IMR-90 (cell line): ENCODE measurements at places on chromosomes 7 and 10. TPM values are rescaled to one million over a fixed set of nuclear protein-coding genes. Genes with fewer than 3 reads are reported as not detected.

Gene UTF1
- not detected in 2 replicates for polyA plus RNA-seq

Gene PNLIPRP1
- polyA plus RNA-seq, result not detected in 2 replicates

Gene UCN3
- polyA plus RNA-seq, result not detected in 2 replicates

Gene THSD7A
- 0.02 and 0.04 TPM in 2 replicates for polyA plus RNA-seq

Gene PAPSS2
- polyA plus RNA-seq, result 51.1 and 63.3 TPM in 2 replicates

DNA sequence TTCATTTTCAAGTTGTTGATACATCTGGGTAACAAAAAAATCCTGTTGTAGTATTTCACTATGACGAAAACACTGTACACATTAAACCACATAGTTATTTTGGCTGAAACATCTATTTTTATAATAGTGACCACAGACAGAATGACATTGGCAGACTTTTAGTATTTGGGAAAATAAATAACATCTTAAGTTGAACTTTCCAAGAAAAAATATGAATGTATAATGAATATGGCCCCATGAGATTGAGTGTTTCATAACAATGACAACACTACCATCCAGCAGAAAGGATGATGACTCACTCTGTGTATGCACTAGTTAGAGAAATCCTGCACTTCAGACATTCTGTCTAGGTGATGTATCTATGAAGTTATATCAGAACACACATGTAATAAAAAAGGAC, 118.1 kb downstream of the SEMA3D start:
- no peaks in the 10 kb centered on the region for H3K36me3 ChIP-seq
- no peak overlapping the region for H3K4me3 ChIP-seq
- no peak overlapping the region for H3K27ac ChIP-seq
- H3K27me3 ChIP-seq, result no peaks in the 10 kb centered on the region
- H3K4me1 ChIP-seq, result peaks cover 10% of the 10 kb centered on the region
- peak; percentile 83 for DNase-seq

- no peak overlapping the region for H3K27ac ChIP-seq
- DNase-seq, result no peak
- H3K4me1 ChIP-seq, result no peaks in the 10 kb centered on the region
- H3K36me3 ChIP-seq, result peaks cover 24% of the 10 kb centered on the region
These were observed 79.1 kb downstream of the LARP4B start for GRCh38 chr10:852386-852785.

GRCh38 chr10:44312401-44312800, 72.5 kb downstream of the CXCL12 start:
- H3K36me3 ChIP-seq, result no peaks in the 10 kb centered on the region
- H3K4me3 ChIP-seq, result no peak overlapping the region
- H3K27me3 ChIP-seq, result peaks cover 1% of the 10 kb centered on the region
- no peak for DNase-seq

DNA sequence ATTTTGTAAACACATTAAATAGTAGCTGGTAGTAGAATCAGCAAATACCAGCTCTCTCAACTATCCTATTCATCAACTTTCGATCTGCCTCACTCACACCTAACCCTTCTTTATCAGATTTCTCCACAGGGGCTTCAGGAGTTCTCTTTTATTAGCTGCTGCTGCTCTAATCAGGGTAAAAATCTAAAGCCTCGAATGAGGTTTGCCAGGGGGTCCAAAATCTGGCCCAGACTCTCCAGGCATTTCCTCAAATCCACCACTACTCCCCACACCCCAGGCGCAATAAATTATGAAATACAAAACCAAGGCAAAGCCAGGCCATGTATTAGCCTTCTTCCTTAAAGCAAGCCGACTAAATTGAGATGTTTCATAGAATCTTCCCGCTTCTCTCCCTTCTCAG, 2.3 kb downstream of the RNF216 start:
- peaks cover 10% of the 10 kb centered on the region for H3K36me3 ChIP-seq
- no peaks in the 10 kb centered on the region for H3K27me3 ChIP-seq
- DNase-seq, result no peak

GRCh38 chr10:80443531-80443974, 10.6 kb upstream of the TSPAN14 start:
- DNase-seq, result no peak
- H3K4me3 ChIP-seq, result no peak overlapping the region
- H3K36me3 ChIP-seq, result no peaks in the 10 kb centered on the region
- no peaks in the 10 kb centered on the region for H3K4me1 ChIP-seq
- H3K27ac ChIP-seq, result no peak overlapping the region

DNA sequence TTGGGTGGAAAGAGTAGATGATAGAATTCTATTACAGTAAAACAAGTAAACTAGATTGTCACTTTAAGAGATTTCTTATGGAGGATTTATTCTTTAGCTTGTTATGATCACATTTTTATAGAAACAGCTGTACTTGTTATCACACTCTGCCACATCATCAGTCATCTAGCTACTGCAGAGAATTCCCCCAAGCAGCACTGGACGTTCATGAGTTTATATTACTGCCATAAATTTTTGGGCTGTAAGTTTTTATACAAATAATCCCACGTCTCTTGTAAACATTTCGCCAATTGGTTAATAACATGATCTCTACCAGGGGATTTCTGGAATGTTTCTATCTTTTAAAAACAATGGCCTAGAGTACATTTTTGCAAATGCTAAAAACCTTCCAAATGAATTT, 238.8 kb downstream of the POLR1F start:
- no peaks in the 10 kb centered on the region for H3K36me3 ChIP-seq
- DNase-seq, result peak; percentile 84
- no peaks in the 10 kb centered on the region for H3K4me1 ChIP-seq
- no peak overlapping the region for H3K4me3 ChIP-seq
- no peak overlapping the region; the same call in 1 of the 2 replicates for H3K27ac ChIP-seq

DNA sequence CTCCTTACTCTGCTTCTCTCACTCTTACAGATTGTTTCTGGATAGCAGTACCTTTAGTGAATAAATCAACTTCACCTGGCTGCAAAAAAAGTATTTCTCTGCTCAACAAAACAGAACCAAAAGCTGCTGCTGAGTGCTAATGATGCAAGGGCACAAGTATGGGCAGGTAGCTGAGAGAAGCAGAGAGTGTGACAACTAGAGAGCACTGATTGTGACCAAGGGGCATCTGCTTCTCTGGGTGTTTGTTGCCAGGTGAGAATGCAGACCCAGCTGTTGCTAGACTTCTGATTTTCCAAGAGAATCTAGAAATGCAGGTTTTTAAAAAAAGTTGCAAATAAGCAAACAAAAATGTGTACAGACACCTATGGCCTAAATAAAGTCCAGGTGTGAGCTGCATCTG, 25.3 kb upstream of the PPIF start:
- no peak overlapping the region for H3K4me3 ChIP-seq
- no peaks in the 10 kb centered on the region for H3K27me3 ChIP-seq
- H3K27ac ChIP-seq, result no peak overlapping the region

DNA sequence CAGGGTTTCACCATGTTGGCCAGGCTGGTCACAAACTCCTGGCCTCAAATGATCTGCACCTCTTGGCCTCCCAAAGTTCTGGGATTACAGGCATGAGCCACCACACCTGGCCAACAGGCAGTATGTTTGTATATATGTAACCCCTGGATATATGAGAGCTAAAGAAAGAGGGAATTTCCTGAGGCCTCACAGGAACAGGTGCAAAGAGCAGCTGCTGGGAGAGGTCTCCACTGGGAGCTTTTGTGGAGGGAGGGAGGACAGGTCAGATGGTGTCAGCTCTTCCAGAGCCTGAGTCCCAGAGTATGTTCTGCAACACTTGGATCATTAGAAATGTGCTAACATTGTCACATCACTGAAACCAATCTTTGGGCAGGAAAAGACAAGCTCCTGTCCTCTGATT, 110.1 kb upstream of the KIF5B start:
- H3K4me3 ChIP-seq, result no peak overlapping the region
- H3K27ac ChIP-seq, result no peak overlapping the region
- peaks cover 8% of the 10 kb centered on the region for H3K27me3 ChIP-seq
- DNase-seq, result no peak

DNA sequence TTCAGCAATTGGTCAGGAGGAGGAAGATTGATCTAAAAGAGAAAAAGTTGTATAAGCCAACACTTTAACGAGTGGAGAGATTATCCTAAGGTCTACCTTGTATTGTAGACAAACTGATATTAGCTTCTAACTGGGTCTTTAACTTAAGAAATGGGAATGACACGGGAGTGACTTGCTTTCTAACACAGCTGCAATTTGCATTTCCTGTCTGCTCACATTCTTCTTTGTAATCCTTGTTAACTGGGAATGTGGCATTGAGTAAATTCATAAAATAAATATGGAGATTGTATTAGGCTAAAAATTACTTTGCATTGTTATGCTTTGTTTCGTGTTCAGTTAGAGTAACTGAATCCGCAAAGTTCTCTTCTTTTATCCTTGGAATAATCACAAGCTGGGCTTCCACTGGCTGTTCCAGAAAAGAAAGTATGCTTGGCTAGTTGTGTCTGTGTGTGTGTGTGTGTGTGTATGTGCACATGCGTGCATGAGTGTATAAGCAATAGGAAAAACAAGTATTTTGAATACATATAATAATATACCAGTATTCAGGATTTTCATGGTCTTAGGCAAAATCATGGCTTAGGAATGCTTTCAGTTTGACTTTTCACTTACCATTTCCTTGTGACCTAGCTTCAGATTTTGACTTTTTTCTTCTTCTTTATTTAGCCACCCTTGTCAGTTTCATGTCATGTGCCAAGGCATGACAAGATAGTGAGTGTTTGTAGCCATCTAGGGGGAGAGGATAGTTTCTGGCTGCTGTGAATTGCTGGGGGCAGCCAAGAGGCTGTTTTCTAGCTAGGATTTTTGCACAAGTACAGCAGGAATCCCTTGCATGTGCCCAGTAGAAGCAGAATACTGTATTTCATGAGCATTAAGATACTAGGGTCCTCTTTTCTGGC, 54.5 kb upstream of the FZD8 start:
- no peak overlapping the region for H3K27ac ChIP-seq
- H3K4me3 ChIP-seq, result no peak overlapping the region
- H3K27me3 ChIP-seq, result peaks cover 32% of the 10 kb centered on the region

GRCh38 chr7:39674406-39674805, 51.0 kb downstream of the RALA start:
- no peaks in the 10 kb centered on the region for H3K36me3 ChIP-seq
- H3K27me3 ChIP-seq, result no peaks in the 10 kb centered on the region
- no peak overlapping the region for H3K27ac ChIP-seq
- peak; percentile 29 for DNase-seq
- no peak overlapping the region for H3K4me3 ChIP-seq
- peaks cover 3% of the 10 kb centered on the region; the same call in 1 of the 2 replicates for H3K4me1 ChIP-seq

GRCh38 chr7:39651265-39651664, 27.9 kb downstream of the RALA start:
- H3K27ac ChIP-seq, result peak overlapping the region; percentile 17; the same call in 1 of the 2 replicates
- H3K27me3 ChIP-seq, result no peaks in the 10 kb centered on the region
- H3K36me3 ChIP-seq, result no peaks in the 10 kb centered on the region
- peaks cover 7% of the 10 kb centered on the region for H3K4me1 ChIP-seq
- peak; percentile 83 for DNase-seq
- H3K4me3 ChIP-seq, result no peak overlapping the region

DNA sequence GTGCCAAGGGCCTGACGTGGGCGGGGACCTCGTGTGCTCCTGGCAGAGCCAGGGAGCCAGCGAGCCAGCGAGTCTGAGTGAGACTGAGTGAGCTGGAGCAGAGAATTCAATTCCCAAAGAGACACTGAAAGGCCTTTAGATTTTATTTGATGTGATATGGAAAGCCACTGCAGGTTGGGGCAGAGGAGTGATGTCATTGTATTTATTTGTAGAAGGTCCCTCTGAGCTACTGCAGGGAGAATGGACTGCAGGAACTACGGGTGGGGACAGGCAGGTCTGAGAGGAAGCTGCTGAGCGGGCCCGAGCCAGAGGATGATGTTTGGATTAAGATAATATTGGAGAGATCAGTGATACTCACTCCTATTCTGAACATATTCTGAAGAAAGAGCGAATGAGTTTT, 445.8 kb upstream of the ANKRD30A start:
- no peak for DNase-seq
- H3K27ac ChIP-seq, result no peak overlapping the region
- peaks cover 19% of the 10 kb centered on the region for H3K4me1 ChIP-seq
- no peak overlapping the region for H3K4me3 ChIP-seq

GRCh38 chr7:18577096-18577771, 81.7 kb downstream of the HDAC9 start:
- no peak for DNase-seq
- H3K27ac ChIP-seq, result no peak overlapping the region
- H3K4me1 ChIP-seq, result no peaks in the 10 kb centered on the region; the same call in 1 of the 2 replicates
- no peak overlapping the region for H3K4me3 ChIP-seq
- H3K27me3 ChIP-seq, result no peaks in the 10 kb centered on the region
